ENCODE measurements at places on chromosomes 3 and 15.

DNA sequence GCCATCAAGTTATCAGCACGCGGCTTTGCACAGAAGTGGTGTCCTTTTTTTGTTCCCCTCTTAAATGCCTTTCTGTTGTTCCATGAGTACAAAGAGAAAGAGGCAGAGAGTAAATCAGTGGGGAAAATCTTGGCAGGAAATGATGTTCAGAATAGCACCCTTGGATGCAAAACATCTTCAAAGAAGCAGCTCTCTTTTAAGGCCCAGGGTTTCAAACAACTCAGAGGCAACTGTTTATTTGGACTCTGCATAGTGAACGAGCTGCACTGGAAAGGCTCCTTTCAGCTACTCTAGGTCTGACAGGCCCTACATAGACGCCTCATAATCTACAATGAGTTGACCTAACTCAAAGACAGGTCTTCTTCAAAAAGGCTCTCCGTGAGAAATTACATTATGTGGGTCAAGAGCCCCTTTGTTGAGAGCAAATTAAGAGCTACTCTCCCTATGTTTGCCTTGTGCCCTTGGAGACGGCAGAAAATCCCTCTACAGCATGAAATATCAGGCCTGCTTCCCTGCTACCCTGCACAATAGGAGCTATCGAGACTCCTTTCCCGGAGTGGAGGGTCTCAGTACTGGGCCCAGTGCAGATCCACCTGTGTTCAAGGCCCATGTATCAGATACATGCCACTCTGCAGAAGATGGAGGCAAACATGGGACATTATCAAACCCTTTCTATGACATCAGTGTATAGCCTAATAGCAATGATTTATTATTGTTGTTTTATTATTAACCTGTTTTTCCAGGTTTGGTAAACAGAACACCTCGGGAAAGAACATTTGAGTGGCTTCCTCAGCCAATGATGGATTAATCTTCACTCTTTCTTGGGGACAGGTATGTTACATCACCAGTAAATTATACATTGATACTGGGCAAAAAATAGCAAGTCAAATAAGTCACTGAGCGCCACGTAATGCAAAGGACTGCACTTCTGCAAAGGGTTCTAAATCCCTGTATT lies 53.1 kb downstream of the HEG1 start:
- no peak for DNase-seq

- DNase-seq = no peak
Observed at GRCh38 chr3:57409471-57409870, 117.0 kb upstream of the ASB14 start.

DNA sequence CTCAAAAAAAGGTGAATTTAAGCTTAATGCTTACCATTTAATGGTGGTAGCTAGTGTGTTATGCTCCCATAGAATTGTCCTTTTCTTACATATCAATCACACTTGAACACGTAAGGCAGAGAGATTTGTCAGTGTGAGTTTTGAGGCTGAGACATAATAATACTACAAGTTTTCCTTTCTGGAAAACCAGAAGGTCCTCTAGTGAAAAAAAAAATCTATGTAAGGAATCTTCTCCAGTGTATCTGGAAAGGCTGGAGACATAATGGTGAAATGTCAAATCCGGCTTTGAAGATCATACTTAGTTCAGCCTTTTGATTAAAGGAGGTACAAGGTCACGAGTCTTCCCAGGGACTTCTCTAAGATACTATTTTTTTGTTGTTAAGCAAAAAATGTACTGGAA lies 3.4 kb downstream of the TSC22D2 start:
- no peak for DNase-seq

- DNase-seq = no peak
Observed at GRCh38 chr3:123883111-123883510, 1.0 kb downstream of the MYLK start.

DNA sequence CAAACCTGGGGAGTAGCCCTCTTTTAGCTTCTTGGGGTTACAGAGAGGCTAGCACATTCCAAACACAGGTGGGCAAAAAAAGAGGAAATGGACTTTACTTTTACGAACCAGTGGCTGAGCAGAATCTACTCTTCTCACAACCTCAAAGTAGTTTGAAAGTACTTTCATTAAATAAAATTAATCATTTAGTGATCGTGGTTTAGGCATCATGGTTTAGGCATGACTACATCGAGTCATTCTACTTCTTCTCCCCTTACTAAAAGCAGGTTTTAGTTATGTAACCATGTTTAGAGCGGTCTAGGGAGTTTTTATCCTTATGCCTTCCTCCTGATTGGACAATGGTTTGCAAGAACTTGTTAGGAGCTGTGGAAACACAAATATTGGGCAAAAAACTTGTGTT lies 2.5 kb upstream of the GREM1 start:
- DNase-seq = no peak

DNA sequence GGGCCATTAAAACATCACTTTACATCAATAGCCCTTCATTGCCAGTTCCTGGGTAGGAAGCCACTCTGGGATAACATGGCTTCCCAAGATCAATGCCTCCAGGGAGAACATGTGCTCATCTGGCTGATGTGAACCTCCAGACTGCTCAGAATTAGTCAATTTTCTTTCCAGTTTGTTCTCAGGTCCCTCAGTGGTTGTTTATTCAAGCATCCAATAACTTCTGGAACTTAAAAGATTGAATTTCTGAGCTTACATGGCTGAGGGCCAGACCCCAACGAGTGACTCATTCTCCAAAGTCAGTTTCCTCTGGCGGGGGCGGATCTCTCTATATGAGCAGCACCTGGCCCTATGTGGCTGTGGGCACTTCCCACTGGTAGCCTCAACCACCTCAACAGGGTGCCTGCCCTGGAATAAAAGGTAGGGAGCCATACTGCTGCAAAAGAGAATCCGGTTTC lies 34.0 kb downstream of the LYZL4 start:
- DNase-seq = no peak

- DNase-seq = no peak
Observed at GRCh38 chr3:170585008-170585936, 603 bp downstream of the SLC7A14 start.

DNA sequence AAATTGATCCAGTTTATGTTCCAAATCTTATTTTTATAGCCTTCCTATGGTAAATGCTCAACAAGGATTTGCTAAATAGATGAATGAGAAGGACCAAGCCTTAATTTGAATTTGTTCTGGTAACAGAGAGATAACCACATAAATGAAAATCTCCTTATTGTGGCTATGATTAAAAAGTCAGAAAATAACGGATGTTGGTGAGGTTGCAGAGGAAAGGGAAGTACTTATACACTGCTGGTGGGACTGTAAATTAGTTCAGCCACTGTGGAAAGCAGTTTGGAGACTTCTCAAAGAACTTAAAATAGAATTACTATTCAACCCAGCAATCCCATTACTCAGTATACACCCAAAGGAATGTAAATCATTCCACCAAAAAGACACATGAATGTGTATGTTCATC lies 26.2 kb downstream of the AAGAB start:
- DNase-seq = no peak

GRCh38 chr15:98926236-98926635 lies 81.4 kb downstream of the PGPEP1L start:
- no peak for DNase-seq

DNA sequence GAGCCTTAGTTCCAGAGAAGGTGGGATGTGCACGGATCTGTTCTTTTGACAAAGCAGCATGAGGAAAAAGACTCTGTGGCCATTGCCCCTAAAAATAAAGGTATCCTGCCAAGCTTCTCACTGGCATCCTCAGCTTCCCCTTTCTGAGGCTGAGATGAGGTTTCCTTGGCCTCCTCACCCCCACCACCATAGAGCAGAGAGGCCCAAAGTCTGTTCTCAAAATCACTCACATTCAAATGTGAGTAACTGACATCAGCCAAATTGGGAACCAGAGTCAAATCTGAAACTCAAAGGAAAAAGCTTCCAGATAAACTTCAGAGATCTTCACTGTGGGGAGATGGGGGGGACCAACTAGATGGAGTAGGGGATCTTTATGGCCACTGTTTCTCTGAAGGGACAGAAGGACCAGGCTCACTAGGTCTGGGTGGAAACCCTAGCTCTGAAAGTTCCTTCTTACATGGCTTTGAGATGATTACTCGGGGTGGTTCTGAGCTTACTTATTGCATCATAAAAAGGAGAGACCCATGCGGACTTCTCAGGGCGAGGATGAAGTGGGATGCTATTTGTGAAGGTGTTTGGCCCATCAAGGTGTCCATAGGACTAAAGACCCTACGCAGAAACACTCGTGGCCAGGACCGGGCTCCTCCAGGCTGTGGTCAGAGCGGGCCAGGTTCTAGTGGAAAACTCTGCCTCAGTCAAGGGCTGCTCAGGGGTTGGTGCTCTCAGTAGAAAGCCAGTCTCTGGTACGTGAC lies 61.5 kb upstream of the MEF2A start:
- no peak for DNase-seq

GRCh38 chr3:27423463-27423862 lies 54.3 kb upstream of the NEK10 start:
- DNase-seq = no peak

- no peak for DNase-seq
Observed at GRCh38 chr3:58568572-58569286, 8.5 kb downstream of the FAM107A start.

DNA sequence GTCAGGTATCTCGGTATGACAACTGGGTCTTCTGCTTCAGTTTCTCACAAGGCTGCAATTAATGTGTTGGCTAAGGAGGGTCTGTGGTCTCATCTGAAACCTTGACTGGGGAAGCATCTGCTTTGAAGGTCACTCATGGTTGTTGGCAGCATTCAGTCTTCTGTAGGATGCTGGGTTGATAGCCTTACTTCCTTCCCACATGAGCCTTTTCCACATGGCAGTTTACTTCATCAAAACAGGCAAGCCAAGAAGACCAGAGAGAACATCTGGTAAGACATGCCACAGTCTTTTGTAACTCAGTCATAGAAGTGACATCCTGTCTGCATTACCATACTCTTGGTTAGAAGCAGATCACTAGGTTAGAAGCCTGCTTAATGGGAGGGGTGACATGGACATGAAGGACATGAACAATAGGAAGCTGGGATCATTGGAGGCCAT lies 49.5 kb downstream of the CMC1 start:
- DNase-seq = no peak

DNA sequence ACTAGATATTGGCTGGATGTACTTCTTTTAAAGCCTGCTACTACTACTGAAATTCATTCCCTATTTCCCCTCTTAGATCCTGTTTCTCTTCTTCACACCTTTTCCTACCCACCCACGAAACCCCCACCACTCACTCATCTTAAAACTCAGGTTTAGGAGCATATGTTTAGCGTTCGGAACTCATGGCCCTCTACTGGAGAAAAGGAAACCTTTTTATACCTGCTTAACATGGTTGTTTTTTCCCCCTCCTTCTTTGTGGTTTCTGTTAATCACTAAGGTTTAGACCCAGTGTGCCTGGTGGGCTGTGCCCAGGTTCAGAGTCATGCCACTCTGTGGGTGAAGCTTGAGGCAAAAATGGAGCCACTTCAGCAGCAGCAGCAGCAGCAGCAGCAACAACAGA lies 2.6 kb downstream of the ARID3B start:
- DNase-seq = no peak

DNA sequence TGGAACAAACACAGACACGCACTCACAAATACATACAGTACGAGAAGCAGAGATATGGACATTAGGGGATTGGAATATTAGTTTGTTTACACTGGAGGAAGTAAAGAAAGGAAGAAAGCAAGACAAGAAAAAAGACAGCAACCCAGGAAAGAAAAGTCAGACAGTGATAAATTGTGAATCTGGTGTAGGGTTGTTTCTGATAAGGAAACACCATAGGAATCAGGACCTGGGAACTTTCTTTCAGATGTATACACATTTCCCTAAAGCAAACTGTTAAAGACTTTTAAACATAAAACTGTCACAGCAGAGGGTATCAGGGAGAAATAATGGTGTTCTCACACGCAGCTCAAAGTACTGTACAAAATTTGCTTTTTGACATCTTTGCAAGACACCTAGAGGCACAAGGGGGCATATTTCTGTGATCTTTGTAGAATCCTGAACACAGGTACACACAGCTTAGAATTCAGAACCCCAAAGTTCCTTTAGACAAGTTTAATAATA lies 153.7 kb downstream of the TUSC7 start:
- no peak for DNase-seq

- DNase-seq = no peak
Observed at GRCh38 chr3:64382153-64382552, 156.9 kb upstream of the PRICKLE2 start.

GRCh38 chr3:151890721-151891141 lies 17.3 kb downstream of the SUCNR1 start:
- DNase-seq = no peak

DNA sequence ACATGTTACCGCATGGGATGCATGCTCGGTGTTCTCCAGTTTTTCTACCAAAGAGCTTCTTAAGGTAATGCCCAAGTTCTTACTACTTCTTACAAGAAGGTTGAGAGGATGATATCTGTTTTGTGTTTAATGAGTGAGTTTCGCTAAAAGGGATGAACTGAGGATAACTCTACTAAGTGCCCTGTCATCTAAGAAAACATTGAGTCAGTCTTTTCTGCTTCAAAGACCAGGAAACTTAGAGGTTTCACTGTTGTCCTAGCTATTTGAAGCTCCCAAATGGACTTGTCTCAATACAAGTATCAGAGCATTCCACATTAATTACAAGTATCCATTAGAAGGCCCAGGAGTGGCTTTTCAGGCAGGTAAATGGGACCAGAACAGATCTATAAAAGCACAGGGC lies 296.2 kb downstream of the KBTBD8 start:
- DNase-seq = no peak

DNA sequence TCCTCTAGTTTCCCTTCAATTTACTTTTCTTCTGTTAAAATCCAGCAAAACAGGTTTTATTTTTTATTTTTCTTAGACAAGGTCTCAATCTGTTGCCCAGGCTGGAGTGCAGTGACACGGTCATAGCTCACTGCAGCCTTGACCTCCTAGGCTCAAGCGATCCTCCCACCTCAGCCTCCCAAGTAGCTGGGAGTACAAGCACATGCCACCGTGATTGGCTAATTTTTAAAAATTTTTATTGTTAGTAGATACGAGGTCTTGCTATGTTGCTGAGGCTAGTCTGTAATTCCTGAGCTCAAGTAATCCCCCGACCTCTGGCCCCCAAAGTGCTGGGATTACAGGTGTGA lies 41.6 kb downstream of the ILDR1 start:
- DNase-seq = no peak

DNA sequence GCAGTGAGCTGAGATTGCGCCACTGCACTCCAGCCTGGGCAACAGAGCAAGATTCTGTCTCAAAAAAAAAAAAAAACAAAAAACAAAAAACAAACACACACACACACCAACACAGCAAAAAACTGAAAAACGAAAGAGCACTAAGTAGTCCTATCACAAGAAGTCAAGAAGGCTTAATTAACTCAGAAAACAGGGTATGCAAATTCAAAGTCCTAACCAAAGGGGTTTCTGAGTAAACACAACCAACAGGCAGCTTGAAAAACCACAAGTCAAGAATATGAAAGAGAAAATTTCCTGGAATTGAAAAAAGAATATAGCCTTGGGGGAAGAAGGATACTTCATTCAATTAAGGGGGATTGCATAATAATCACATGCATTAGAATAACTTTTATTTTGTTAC lies 37.7 kb upstream of the PARP14 start:
- DNase-seq = no peak

GRCh38 chr15:66389098-66389858 lies 2.6 kb downstream of the MAP2K1 start:
- DNase-seq = no peak

- DNase-seq = no peak
Observed at GRCh38 chr3:27034255-27034654, 334.9 kb downstream of the NEK10 start.

Measured in left renal pelvis (tissue), 4 donors.